CD14-positive monocyte (primary cell): ENCODE measurements at places on chromosomes 1 and 21.

GRCh38 chr1:214002472-214002871, 14.7 kb downstream of the PROX1 start:
- no peak for DNase-seq

DNA sequence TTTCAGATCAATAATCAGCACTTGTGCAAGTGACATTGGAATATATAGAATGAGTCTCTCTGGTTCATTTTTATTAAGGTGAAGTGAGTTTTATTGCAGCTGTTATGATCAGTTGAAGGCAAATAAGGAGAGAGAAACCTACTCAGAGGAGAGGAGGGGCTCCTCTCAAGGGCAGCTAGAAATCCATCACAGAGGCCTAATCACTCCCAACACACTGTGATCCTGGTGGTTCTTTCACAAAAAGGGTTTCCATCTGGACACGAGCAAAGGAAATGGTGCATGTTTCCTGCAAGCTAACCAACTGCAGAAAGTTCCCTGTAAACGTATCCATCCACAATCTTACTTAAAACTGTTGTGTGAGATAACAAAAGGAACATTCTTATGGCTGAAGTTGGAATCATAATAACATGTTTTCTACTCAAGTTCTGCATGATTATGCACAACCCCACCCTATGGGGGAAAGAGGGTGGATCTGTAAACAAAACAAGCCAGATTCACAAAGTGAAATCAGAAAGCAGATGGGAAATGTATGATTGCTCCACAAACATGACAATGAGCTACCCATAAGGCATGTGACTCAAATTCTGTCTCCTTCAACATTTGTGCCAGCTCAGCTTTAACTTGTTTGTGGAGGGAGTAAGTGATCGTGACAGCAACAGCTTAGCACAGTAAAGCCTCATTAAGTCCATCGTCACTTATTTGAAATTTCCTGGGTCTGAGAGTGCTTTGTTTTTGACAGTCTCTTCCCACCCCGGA, 141.2 kb upstream of the ST6GALNAC5 start:
- no peak for DNase-seq

DNA sequence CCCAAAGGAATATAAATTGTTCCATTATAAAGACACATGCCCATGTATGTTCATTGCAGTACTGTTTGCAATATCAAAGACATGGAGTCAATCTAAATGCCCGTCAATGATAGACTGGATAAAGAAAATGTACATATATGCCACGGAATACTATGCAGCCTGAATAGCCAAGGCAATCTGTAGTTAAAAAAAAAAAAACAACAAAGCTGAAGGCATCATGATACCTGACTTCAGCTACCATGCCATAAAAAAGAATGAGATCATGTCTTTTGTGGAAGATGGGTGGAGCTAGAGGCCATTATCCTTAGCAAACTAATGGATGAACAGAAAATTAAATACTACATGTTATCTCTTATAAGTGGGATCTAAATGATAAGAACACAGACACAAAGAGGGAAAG, 36.0 kb downstream of the GPR88 start:
- DNase-seq: no peak

DNA sequence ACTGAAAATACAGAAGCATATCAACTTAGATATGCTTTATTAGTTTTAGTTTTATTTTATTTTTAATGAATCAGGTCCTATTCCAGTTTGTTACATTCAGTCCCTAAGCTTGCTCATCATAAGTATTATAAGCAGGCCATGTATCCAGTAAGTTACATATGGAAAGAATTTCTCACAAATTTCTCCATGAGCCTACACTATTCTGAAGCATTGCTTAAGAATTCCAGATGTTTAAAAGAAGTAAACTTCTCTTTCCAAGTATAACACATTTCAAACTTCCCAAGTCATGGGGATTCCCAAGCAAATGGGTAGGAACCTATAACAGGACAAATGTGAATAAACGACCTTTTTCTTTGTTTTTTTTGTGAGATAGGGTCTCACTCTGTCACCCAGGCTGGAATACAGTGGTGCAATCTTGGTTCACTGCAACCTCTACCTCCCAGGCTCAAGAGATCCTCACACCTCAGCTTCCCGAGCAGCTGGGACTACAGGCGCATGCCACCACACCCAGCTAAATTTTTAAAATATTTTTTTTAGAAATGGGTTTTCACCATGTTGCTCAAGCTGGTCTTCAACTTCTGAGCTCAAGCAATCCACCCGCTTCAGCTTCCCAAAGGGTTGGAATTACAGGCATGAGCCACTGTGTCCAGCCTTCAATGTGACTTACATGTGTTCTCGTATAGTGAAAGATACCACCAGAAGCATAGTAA, 39.0 kb downstream of the ST7L start:
- DNase-seq: no peak

GRCh38 chr1:230067419-230067870, 407 bp downstream of the GALNT2 start:
- DNase-seq: peak; percentile 15

GRCh38 chr1:72018562-72018961, 263.8 kb downstream of the NEGR1 start:
- DNase-seq: no peak

DNA sequence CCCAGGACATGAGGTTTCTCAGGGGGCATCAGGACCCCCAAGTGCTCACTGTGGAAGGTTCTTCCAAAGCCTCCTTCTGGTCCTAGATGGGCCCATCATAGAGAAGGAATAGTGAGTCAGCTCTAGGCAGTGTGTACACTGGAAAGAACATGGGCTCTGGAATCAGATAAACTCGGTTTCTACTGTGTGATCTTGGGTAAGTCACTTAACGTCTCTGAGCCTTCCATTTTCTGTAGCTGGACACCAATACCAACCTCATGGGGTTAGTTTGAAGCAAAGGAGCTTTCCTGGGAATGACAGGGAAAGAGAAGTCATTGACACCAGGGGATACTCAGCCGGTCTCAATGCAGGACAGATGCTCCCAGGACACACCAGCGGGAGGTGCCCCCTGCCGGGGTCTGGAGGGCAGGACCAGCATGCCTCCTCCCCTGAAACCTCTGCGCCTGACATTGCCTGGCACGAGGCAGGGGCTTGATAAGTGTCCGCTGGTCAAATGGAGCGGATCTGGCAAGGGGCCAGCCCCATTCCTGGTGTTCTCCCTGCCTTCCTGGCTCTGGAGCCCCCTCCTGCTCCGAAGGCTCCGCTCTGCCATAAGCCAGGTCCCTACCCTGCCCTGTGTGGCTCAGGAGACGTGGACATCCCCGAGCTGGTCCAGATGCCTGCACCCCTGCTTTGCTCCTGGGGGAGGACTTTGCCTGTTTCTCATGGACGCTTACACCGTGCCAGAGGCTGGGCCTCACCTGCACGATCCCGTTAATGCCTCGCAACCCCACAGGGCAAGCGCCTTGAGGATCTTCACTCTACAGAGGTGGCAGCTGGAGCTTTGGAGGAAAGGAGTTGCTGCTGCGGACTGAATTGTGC, 52.8 kb downstream of the EDN2 start:
- no peak for DNase-seq

GRCh38 chr1:234897390-234897749, 231.3 kb downstream of the TOMM20 start:
- DNase-seq: no peak

DNA sequence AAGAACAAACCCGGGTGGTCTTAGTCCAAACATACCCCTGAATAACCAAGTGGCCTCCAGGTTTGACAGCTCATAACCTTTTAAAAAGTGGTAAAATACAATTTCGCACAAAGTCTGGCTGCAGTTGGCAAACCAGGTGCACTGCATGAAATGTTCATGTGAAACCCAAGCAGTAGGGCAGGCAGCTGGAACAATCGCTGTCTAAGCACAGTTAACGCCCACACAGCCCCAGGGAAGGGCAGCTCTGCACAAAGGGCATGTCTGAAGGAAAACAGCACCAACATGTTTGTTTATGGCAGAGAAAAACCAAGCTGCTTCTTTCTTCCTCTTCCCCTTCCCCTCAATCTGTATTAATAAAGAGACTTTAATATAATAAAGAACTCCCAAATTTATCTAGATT, 49.5 kb downstream of the KIAA1614 start:
- DNase-seq: no peak

GRCh38 chr1:225851805-225852204, 30.4 kb downstream of the TMEM63A start:
- peak; percentile 18 for DNase-seq
